ENCODE measurements at places on chromosomes 5 and 9.

DNA sequence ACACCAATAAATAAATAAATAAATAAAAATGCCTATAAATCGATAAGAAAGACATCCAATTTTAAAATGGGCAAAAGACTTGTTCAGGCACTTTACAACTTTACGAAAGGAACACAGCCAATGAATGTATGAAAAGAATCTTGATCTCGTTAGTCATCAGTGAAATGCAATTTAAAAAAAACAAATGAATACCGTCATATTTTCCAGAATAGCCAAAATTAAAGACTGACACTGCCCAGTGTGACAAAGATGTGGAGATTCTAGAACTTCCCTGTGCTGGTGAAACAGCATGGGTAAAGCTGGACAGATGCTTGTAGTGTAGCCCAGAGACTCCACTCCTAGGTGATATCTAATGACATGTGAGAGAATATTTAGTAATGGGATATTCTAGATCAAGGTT is 127.1 kb downstream of the GOLPH3 start:
- DNase-seq = no peak

GRCh38 chr9:76297721-76298239 is 96.4 kb downstream of the RFK start:
- DNase-seq = peak; percentile 34

DNA sequence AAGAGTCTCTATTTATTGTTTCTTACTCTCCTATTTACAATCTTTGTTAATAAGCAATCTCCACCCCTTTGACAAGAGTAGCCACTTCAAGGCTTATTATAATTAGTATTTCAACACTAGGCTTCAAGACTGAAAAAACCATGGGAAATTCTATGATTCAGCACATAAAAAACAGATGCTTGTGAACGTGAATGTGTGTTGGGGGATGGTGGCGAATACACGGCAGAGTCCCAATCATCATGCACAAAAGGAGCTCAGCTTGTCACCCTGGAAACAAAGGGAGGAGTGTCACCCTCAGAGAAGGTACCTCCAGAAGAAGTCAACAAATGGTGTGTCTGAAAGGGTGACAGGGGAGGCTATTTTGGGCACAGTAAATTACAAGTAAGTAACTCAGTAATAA is 157.2 kb upstream of the RETREG1 start:
- no peak for DNase-seq

DNA sequence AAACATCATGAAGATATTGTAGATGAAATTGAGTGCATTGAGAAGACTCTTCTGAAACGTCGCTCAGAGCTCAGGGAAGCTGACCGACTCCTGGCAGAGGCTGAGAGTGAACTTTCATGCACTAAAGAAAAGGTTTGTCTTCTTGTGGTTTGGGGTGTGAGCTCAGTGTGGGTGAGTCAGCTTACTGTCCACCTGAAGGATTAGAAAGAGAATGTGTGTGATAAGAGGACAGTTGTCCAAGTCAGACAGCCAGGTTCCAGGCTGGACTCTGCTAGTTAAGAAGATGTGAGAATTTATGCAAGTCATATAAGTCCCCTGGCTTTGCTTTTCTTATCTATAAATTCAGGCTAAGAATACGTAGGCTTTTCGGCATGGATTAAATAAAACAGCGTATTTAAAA is 46.9 kb downstream of the RAB14 start:
- DNase-seq = no peak
